ENCODE measurements at places on chromosomes 3 and 15.

DNA sequence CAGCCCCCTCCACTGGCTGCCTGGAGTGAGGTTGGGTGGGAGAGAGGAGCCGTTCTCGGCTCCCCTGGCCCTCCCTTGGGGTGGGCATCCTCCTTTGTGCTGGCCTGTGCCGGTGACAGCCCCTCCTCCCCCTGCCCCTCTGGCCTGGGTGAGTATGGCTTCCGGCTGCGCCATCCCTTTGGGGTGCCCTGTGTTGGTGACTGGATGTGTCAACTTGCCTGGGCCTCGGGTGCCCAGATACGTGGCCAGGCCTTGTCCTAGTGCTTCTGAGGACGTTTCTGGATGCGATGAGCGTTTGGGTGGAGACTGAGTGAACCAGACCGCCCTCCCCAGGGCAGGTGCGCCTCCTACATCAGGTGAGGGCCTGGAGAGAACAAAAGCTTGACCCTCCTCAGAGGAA is 59.7 kb downstream of the PLXNA1 start:
- no peak for DNase-seq

DNA sequence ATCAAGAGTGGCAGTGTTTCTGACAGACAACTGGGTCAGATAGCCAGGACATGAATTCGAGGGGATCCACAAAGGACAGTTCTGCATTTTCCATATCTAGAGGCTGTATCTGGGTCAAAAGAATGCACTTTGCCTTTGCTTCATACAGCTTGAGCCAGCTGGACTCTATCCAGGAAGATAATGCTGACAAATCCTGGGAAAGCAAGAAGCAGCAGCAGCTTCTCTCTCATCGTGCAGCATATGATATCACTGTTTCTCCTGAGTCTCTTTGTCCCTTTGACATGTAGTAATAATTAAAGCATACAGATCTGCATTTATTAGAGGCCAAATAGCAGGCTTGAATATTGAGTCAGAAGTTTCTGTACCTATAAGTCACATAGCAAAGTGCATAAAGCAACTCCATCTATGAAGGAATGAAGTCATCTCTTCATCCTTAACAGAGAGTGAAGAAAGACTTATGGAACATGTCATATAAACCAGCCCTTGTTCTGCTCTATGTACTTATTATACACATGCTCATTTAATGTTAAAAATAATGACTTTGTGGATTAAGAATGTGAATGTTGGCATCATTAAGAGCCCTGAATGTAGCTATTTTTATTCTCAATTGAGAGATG is 236.8 kb upstream of the GBE1 start:
- DNase-seq: no peak

DNA sequence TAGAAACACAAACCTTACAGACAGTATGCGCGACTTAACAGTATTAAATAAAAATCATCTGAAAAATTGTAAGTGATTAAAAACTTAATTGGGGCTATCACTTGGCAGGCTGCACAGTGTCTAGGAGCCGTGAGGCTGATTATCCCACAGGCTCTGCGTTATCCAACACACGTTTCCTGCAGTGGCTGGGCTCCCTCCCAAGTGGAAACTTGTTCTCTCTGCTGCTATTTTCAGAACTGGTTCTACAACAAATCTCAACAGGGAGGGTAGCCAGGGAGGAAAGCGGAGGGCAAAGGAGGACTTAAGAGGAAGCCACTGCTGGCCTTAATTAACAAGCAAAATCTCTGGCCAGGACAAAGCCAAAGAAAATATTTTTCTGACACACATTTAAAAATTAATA is 555.2 kb downstream of the MAGI1 start:
- no peak for DNase-seq

GRCh38 chr3:187044206-187044605 is 95.1 kb downstream of the RPL39L start:
- DNase-seq: no peak

GRCh38 chr3:183259621-183260020 is 6.6 kb downstream of the B3GNT5 start:
- no peak for DNase-seq

DNA sequence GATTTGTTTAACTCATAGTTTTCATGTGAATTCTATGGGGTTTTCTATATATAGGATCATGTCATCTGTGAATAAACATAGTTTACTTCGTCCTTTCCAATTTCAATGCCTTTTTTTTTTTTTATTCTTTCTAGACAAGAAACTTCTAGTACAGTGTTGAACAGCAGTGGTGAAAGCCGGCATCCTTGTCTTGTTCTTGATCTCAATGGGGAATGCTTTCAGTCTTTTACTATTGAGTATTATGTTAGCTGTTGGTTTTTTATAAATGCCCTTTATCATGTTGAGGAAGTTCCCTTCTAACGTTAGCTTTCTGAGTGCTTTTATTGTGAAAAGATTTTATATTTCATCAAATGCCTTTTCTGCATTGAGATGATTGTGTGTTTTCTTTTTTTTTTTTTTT is 69.0 kb downstream of the SLMAP start:
- DNase-seq: no peak

DNA sequence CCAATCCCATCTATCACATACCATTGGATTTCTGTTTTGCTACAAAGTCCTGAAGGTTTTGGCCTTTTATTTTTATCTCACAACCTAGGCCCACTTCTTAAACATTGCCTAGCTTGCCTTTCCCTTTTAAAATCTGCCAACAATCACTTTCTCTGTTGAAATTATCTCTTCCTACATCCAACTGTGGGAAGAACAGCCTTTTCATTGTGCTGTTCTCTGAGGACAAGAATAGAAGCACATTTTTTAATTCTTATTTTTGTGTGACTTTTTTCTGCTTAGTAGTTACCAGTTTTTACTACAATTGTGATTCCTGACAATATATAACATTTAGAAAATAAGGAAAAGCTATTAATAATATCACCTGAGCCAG is 159.2 kb downstream of the CNTN6 start:
- DNase-seq: no peak

GRCh38 chr3:2931265-2931664 is 178.9 kb downstream of the IL5RA start:
- no peak for DNase-seq

- no peak for DNase-seq
These were observed 247.8 kb upstream of the PEX5L start for GRCh38 chr3:180284331-180285110.

DNA sequence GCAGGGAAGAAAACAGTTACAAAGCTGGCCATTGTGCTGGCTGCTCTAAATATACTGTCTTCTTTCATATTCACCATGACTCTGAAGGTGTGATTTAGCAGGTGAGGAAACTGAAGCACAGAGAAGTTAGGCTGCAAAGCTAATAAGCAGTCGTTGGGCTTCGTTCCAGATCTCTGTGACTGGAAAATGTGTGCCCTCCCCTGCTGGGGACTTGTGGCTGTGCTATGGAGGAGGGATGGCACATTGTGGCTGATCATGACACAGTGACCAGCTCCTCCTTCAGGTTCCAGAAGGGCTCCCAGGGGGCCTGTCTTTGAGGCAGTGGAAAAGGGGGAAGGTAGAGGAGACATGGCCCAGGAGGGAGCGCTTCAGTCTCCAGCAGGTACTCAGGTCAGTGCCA is 19.2 kb downstream of the PXK start:
- DNase-seq: no peak

DNA sequence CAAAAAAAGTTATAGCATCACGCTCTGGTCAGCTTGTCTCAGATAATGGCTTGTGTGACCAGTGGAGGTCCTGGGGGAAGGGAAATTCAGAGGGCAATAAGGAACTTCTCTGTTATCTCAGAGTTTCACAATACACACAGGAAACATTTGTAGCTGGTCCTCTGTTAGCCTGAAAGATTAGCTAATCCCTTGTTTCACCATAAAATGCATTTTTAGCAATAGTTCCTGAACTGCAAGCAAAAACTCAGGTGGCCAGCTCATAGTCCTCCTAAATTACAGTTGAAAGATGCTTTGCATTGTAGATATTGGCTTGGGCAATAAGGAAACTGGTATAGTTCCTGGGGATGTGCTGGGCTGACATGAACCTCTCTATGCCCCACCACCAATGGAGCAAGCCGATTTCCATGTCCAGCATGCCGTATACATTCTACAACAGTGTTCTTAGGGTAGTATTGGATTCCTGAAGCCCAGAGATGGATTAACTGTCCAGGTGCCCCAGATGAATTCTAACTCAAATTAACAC is 141.5 kb upstream of the TBL1XR1 start:
- no peak for DNase-seq

DNA sequence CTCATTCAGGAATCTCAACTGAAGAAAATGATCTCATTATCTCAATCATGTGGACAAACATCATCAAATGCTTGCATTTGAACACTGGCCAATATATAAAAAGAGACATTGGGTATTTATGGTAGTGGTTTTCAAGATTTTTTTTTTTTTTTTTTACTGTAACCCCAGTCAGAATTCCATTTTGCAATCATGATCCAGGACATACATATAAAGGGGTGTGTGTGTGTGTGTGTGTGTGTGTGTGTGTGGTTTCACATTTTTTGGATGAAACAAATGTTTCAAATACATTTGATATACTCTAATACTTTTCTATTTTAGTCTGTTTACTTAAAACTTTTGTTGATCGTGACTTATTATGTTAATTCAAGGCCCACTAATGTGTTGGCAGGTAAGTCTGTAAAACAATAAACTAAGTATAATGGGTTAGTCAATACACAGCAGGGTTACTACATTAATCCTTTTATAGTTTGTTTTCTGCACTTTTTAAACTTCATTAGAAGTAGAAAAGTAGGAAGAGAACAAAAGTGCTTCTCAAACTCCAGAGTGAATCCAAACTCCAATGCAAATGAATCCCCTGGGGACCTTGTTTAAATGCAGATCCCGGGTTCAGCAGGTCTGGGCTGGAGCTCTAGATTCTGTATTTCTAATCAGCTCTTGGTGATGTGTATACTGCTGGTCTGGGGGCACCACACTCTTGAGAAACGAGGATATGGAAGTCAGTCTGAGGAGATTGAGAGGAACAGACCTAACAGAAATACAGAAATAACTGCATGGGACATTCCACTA is 17.6 kb downstream of the THRB start:
- DNase-seq: no peak

- DNase-seq: no peak
These were observed 138.9 kb upstream of the SGO1 start for GRCh38 chr3:20324664-20325478.

- DNase-seq: no peak
These were observed 16.5 kb downstream of the CCDC66 start for GRCh38 chr3:56573501-56573900.

DNA sequence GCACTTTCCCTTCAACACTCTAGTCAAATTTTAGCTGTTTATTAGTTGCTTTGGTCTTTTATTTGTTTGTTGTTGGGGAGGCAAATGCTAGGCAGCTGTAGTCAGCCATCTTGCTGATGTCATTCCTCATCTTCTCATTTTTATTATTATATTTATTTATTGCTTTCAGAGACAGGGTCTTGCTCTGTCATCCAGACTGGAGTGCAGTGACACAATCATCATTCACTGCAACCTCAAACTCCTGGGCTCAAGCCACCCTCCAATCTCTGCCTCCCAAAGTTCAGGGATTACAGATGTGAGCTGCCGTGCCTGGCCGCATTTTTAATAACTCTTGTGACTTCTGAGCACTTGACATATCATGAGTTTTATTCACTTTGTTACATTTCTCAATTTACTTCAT is 441.4 kb downstream of the DIPK2A start:
- no peak for DNase-seq

Measured in NCI-H187 (cell line).